ENCODE measurements at places on chromosomes 13 and 19.

DNA sequence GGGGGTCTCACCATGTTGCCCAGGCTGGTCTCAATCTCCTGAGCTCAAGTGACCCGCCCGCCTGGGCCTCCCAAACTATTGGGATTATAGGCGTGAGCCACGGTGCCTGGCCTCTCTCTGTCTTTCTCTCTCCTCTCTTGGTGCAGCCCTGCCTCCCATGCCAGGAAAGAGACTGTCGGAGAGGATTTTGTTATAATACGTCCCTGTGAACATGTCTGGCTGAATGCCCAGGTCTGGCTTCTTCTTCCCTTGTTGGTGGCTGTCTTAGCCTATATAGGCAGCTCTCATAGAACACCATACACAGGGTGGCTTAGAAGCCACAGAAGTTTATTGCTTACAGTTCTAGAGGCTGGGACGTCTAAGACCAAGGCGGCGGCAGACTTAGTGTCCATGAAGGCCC is 46.4 kb downstream of the PEX11G start:
- DNase-seq: no peak

DNA sequence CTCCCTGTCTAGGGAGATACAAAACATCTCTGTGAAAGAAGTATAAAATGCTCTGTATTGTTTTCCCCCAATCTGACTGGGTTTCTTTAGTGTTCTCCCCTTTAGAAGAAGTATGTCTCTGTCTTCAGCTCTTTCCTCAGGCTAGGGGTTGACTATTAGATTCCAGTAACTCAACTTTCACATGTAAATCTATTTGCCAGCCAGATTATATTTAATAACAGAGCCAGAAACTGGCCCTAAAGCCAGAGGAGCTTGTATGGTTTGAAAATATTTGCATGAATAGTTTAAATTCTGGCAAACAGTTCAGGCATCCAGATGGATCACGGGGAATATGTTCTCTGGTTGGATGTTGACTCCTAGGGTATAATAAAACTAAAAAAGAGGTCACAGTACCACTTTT is 22.3 kb upstream of the CYSLTR2 start:
- DNase-seq: no peak

DNA sequence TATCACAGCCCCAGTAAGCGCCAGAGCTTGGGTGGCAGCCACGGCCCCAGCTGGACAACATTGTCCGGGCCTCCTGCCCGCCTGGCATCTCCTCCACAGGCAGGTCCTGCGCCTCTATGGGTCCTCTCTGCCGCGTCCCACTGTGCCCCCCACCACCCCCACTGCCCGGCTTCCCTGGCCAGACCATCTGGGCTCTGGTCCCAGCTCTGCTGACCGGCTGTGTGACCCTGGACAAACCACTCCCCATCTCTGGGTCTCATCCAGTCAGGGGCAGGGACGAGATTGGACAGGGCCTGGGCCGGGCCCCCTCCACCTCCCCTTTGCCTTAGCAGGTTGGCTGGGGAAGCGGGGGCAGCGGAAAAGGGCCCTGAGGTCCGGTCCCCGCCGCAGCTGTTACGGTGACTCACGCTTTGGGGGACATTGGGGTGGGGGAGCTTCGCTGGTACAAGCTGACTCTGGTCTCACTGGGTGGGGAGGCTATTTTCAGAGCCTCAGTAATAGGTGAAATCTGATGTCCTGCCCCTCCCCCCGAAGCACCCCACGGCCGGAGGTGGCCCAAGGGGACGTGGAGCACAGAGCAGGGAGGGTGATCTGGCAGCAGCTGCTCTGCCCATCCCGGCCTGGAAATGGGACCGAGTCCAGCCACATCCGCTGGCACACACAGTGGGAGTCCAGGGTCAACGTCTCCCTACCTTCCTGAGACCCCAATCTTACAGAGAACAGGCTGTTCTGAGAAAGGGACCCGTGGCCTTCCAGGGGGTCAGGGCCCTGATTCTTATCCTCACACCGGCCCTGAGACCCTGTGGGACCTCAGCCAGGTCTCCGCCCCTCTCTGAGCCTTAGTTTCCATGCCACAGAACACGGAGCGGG is 9.1 kb downstream of the NFIC start:
- DNase-seq: peak; percentile 97

DNA sequence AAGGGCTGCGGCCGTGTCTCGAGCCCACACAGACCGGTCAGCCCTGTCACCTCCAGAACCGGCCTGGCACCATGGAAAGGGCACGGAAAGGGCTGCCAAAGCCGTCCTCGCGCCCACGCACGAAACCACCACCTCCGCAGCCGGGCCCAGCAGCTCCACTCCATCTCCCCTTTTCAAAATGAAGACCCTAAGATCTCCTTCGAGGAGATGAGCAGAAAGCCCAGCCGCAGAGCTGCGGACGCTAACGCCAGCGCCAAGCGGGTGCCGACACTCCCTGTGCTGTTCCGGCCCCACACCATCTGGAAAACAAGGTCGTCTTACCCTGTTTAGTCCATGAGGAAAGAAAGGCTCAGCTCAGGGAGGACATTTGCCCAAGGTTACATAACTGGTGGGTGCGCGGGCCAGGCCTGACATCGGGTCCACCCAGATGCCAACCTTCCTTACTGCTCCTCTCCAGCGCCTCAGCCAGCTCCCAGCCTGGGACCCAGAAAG is 131.1 kb downstream of the FOXO1 start:
- DNase-seq: no peak

- DNase-seq: peak; percentile 40
These were observed at the start of gene RNASEH2B for GRCh38 chr13:50909605-50910484. Gene RNASEH2B, plus strand, starts transcription at chr13:50909791. Its CDS starts 286 bp downstream, at chr13:50910077.

- DNase-seq: no peak
These were observed 349.7 kb downstream of the LIG4 start for GRCh38 chr13:107865643-107866031.

DNA sequence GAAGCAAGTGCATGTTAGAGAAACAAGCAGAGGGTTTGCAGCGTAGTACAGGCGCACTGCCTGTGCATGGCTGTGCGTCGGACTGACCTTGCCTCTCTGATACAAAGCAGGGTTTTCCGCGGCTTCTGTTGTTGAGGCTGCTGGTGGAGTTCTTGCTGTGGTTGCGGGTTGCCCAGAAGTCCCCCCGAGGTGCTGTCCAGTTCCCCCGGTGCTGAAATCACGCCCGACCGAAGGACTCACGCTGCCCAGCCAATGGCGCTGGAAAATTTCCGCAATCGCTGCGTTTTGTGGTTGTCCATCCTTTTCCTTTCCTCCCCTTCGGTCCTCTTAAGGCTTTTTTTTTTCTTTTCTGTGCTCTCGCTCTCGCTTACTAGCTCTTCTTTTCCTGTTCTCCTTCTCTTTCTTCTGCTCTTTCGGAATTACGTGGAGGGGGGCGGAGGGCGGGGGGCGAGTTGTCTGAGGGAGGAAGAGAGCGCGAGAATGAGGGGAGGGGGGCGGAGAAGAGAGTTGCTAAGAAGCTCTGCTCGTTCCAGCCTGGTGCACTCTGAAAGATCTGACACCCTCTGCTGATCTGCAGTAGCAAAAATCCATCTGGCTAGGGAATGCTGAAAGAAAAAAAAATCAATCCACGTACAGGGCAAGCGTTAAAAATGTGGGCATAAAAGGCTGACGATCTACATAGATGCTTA is at the start of gene SLITRK1:
SLITRK1 (minus strand) TSS at position 558 of the 689 bp plus-strand sequence. CDS start 967 bp downstream, outside the sequence.
- peak; percentile 75 for DNase-seq

DNA sequence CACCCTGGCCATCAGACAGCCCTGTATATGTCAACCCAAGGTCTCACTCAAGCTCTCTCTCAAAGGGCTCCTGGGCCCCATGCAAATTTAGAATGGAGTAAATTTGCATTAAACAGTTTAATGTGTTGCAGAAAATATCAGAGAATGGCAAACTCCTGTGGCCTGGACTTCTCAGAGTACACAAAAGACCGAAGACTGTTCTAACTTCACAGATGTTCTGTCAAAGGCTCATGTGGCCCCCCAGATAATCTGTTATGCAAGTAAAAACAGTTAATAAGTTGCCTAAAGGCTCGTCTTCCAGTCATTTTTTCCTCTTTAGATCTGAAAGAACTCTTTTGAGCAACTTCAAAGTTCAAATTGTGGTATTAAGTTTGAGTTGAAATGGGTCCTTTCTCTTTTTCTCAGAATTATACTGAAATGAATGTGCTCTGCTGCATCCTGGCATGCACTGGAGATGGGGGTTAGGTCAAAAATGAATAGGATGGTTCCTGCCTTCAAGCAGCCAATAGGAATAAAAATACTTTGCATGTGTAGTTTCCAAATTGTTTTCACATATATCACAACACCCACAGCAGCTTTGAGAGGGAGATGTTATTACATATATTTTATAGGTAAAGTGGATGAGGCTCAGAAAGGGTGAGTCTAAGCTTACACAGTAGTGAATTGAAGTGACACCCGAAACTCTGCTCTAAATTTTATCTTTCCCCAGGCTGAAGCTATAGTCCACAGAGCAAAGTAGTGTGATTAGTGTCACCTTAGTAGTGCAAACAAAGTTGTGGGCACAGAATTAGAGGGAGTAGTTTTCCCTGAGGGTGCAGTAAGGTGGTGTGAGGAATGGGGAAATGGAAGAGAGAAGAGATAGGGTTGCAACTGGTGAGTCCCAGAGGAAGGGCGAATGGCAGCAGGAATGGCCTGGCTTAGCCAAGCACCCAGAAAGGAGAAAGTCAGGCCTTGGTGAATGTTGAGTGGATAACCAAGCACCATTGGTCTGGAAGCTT is 205.0 kb upstream of the RFC3 start:
- DNase-seq: no peak

DNA sequence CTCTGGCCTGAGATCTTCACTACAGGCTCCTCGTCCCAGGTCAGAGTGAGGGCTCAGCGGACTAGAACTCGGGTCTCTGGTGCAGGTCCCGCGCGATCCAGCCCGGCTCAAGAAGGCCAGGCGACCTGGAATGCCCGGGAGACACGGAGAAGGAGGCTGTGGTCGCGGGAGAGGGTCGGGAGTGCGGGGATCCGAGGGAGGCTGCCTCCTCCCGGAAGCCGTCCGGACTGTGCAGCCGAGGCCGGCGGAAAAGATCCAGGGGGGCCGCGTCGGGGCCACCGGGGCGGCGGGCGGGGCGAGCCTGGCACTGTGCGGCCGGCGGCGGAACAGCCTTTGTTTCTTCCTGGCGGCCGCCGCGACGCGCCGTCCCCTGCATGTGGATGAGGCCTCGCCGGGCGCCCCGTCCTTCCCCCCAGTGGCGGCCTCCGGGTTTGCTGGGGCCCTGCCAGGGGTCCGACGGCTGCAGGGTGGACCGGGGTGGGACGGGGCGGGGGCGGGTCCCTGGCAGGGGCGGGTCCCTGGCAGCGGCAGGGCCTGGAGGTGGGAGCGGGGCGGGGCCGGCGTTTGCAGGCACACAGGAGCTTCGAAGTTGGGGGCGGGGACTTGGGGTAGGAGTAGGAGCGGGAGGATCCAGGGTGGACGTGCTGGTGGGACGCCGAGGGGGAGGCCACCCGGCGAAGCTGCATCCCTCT is 1.0 kb upstream of the SLC7A10 start:
- no peak for DNase-seq

GRCh38 chr13:114056205-114057013 is 76.0 kb downstream of the RASA3 start:
- DNase-seq: no peak

DNA sequence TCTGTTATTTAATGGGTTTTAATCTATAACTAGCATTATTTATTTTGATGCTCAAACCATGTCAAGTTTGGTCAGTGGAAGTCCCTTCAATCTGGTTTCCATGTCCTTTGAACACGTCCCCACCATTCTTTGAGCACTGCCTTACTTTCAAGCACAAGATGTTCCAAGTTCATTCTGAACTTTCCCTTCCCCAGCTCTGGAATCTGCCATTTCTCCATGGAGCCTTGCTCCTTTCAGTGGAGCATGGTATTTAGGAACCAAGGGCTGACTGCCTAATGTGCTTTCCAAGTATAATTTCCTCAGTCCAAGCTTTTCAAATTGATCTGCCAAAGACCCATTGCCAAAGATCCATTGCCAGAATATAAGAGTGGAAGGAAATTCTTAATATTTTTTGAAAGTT is 1.1 kb upstream of the ZNF546 start:
- no peak for DNase-seq

DNA sequence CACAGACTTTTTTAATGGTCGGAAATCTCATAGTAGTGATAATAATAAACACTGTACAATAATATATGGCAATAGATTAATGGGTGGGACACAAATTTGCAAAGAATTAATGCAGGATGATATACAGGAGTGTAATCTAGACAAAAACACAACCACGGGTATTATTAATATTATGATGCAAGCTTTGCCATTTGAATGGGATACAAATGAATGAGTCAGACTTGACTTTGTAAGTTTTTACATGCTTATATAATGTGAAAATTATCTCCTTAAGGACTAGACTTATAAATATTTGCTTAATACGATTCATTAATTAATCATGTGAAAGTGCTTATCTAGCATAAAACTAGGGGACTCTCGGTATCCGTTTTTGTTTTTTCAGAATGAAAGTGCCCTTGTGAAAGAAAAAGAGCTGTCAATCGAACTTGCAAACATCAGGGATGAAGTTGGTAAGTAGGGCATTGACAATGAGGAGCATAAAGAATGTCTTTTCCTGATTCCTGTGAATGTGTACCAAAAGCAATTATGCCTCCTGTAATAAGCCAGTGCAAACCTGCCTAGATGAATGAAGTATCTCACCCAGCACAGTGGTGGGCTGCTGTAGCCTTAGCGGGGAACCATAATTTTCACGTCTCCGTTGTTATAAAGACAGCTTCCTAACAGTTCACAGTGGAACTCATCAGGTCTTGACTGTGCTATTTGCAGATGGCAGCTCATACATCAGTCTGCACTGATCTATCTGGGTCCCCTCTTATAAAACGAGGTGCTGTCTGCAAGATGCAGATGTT is 155.7 kb downstream of the SLC7A1 start:
- no peak for DNase-seq

GRCh38 chr13:99190147-99190985 is 10.3 kb upstream of the UBAC2 start:
- DNase-seq: no peak

GRCh38 chr19:14081797-14082674 is 3.5 kb downstream of the C19orf67 start:
- DNase-seq: no peak

DNA sequence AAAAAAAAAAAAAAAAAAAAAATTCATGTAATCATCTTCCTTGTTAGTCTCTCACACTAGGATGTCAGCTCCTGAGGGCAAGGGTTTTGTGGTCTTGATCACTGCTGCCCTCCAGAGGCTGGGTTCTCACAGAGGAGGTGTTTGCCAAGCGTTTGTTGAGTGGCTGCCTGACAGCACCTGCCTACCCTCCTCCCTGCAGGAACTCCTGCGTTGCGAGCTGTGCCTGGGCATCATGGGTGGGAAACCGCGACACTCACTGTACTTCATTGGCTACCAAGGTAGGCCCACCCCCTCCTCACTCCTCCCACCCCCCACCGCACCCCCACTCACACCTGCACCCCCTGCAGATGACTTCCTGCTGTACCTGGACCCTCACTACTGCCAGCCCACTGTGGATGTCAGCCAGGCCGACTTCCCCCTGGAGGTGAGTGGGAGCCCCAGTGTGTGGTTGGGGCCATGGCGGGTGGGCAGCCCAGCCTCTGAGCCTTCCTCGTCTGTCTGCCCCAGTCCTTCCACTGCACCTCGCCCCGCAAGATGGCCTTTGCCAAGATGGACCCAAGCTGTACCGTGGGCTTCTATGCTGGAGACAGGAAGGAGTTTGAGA is 8.1 kb downstream of the ATG4D start:
- DNase-seq: no peak
